ENCODE measurements at places on chromosomes 13 and 19.

GRCh38 chr13:24651718-24652345, 28.4 kb upstream of the ATP12A start:
- no peak for DNase-seq

DNA sequence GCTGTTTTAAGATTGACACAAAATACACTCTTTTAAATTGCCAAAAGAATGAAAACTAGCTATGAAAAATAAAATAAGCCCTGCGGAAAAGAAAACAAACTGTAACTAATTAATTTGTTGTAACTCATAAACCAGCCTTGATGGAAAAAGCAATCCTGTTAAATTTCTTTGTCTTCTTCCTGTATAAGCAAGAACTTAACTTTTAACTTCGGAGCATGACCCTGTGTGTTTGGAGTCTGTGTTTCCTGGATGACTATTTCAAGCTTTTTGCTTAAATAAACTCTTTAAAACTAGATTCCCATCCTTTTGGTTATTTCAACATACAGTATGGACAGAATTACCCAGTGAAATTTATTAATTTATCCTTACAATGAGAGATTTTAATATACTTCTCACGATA, 122.6 kb downstream of the TNFRSF19 start:
- DNase-seq = no peak

DNA sequence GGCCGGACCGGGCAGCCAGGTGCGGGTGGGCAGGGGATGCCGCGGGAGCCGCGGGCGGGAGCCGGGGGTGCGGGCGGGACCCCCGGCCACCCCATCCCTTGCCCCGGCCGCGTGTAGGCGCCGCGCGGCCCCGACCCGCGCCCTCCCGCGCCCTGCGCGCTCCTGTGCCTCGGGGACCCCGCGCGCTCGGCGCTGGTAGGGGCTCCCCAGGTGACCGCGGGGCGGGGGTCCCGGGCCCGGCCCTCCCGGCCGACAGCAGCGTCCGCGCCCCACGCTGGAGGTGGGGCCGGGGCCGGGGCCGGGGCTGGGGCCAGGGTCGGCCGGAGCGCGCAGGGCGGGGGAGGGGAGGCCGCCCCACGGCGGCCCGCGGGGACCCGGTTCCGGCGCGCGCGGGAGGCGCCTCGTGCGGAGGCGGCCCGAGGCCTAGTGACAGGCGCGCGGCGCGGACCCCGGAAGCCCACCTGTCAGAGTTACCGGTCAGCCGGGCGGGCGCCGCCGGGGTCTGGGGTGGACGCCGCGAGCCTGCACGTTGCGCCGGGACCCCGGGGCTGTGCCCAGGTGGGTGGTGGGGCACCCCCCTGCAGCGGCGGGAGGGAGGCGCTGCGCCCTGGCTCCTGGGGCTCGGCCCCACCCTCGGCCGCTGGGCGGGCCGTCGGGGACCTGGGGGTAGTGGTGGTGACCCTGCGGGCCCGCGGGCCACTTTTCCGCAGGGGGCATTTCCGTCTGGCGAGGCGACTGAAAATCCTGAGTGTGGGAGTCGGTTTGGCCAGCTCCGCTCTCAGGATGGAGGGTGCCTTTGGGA, 518 bp downstream of the TFDP1 start:
- no peak for DNase-seq

GRCh38 chr19:4338441-4339355, at the start of gene STAP2:
Gene STAP2, minus strand, starts transcription at chr19:4338827. Its CDS starts 74 bp downstream, at chr19:4338753.
- DNase-seq = no peak

DNA sequence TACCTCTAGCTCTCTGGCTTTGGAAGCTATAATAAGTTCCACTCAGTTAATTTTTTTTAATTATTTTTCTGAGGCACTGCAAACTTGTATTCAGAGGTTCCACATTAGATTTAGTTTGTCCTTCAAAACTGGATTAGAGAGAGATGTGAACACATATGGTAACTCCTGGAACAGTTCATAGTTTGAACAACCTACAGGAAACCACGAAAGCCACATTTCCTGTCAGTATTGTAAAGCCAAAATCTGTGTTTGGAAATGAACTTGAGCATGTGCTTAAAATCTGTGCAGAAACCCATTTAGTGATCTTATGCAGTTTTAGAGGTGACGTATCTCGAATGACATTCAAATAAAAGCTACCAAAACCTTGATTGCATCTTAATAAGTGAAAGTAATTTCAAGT, 1952.0 kb downstream of the OLFM4 start:
- no peak for DNase-seq

- no peak for DNase-seq
These were observed 37.3 kb downstream of the CAPN12 start for GRCh38 chr19:38706792-38707511.

- no peak for DNase-seq
These were observed 54.0 kb downstream of the SPATA13 start for GRCh38 chr13:24214528-24214927.

Data from AML-193 (cell line).